ENCODE measurements at places on chromosomes 7 and 10.

GRCh38 chr10:119029613-119030420 is at the start of gene NANOS1:
Gene NANOS1 (plus strand): TSS chr10:119029714. CDS start chr10:119029802, 88 bp downstream.
- DNase-seq: no peak

DNA sequence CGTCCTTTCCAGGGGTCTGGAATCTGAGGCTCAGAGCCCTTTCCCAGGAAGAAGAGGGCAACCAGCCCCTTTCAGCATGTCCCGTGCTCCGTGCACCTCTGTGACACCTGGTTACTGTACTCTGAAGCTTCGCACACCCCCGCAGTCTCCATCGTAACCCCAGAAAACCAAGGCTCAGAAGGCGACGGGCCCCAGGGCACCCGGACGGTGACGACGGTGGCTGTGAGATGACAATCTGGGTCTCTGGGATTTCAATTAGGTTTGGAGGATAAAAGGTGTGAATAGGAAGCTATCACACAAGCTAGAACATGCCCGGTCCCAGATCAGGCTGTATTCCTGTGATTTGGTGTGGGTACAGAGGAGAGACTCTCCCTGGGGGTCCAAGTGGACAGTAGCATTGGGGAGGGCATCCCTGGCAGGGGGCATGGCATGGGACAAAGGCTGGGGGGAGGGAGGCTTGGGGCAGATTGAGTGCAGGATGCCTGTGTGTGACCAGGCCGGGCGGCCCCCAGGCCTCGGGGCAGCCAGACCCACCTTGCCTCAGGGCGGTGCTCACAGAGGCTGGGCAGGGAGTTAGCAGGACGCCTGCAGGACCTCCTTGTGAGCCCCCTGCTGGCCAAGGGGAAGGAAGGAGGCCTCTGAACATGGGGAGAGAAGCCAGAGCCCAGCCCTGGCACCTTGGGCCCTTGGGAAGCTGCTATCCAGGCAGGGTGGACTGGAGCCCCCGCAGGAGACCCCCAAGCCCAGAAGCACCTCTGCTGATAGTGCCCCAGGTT is 23.4 kb upstream of the PSMG3 start:
- DNase-seq: no peak

GRCh38 chr7:101729241-101729883 is 88.1 kb upstream of the CUX1 start:
- DNase-seq: no peak

DNA sequence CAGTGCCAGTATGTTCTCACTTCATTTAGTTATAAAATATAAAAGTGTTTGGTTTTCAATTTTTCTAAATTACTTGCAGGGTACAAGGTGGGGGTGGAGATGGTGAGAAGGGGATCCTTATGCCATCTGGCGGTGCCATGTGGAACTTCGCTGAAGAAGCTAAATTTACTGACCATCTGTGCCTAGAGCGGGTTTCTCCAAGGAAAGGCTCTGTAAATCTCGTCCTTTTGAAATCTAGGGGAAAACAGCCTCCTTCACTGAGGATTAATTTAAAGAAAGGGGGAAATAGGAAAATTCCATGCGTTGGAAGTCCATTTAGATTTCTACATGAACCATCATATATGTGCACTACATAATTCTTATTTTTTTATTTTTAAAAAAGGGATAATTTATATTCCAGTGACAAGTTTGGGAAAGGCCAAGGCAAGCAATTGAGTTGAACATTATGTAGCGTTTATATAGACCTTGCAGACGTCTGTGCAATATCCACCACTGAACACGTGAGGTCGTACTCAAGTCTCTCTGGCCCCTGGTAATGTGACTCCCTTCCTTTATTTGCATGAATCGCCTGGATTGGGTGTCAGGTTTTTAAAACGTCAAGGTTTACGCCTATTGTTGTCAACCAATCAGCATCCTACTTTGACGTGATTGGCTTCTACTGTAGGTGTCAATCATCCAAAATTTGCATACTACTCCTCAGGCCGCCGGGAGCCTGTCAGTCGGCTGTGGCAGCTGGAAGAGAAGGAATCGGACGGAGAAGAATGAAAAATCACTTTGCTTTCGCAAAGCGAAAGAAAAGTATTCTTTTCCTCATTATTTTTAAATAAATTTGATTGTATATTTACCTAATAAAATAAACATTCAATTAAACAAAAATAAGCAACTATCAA is 297.1 kb upstream of the NFE2L3 start:
- DNase-seq: no peak

GRCh38 chr10:14131261-14131960 is 199.3 kb downstream of the FRMD4A start:
- no peak for DNase-seq

DNA sequence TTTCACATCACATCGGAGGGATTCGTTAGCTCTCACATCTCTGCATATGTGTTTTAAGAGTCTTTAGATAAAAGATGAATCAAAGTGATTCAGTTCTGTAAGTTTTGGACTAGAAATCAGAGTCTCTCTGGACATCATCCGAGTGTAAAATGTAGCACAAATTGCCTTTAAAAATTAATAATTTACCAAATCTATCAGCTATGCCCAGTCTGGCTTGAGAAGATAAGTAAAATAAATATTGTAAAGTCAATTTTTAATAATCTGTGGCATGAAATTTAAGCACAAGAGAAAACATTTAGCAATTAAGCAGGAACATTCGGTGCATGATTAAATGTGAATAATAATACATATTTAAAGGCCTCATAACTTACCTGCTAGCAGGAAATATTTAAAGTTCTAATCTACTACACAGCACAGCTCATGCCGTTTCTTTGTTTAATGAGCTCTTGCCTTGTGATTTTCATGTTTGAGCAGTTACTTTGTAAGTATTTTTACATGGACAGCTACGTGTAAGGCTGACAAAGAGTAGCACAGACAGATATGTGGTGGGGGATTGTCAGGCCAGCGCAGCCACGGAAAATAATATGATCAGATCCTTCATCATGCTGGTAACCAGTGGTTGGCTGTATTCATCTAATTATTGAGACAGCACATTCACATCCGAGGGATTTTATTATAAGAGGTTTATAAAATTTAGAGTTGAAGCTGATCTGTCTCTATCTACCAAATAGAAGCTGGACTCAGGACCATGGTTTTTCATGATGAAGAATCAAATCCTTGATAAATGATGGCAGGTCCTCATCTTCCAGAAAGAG is 317.3 kb downstream of the ADARB2 start:
- DNase-seq: no peak

DNA sequence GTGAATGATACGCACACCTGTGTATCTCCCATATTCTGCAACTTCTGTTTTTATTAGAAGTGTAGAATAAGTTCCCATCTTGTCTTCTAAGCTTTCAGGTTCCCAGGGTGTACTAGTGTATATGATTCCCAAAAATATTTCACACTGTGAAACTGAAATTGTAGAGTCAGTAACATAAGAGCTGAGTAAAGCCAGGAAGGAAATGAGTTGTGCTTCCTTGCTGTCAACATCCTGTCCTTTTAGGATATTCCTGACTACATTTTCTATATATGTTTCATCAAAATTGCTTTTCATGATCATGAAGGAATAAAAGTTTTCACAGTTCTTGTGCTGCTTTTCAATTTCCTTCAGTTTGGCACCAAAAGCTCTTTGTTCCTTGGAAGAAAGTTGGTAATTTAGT is 15.2 kb downstream of the SAMD9L start:
- DNase-seq: no peak

GRCh38 chr10:61606959-61607907 is 55.5 kb upstream of the CABCOCO1 start:
- no peak for DNase-seq

DNA sequence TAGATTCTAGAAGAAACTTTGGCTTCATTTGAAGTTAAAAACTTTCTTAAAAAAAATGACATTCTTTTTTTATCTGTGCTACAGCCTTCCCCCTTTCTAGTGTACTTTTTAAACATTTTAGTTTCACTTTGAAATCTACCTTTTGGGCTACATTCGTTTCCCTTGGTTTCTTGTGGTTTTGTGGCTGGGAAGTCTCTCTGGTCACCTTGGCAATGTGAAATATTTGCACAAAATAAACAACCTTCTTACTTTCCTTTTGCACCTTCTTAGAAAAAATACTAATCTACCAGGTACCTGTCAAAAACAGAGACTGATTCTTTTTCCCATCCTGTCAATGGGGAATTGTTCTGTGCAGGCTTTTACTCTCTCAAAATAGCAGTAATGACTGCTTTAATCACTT is 350.2 kb downstream of the GATA3 start:
- no peak for DNase-seq

DNA sequence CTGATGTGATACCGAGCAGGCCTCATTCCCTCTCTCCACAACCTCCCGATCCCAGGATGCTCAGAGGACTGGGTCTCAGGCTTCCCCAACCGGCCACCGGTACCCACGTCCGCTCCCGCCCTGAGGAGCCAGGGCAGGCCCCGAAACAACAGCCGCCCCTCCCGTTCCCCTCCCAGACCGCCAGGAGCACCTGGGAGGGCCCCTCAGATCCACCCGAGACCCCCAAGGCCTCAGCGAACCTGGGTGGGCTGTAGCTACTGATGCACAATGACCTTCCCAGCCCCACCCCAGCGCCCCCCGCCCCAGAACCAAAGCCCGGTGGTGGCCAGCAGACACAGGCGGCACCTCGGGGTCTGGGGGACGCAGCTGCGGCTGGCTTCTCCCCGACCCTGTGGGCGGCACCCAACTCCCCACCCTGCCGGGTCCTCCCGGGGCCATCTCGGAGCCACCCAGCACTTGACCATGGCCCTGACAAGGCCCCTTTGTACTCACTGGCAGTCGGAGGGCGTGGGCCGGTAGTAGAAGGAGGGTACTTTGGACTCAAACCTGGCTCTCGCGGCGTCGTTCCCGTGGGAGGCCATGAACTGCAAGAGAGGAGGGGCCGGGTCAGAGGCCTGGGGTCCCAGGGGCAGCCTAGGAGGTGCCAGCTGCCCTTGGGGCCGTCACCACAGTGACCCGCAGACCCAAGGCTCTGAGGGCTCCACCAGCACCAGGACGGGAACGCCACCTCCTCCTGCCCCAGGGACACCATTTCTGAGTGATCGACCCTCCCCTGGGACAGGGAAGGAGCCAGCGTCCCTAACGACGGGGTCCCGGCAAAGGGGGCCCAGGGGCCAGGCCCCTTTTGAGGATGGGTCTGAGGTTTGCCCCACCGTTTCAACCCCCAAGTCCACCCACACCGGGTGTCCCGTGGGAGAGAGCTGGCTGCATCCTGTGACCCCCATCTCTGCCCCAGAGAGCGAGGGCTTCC is 28.1 kb downstream of the ADAP1 start:
- DNase-seq: no peak

GRCh38 chr10:17010363-17011145 is 119.1 kb downstream of the CUBN start:
- no peak for DNase-seq

- DNase-seq: no peak
Measured at GRCh38 chr10:114346176-114347031, 57.9 kb downstream of the AFAP1L2 start.

DNA sequence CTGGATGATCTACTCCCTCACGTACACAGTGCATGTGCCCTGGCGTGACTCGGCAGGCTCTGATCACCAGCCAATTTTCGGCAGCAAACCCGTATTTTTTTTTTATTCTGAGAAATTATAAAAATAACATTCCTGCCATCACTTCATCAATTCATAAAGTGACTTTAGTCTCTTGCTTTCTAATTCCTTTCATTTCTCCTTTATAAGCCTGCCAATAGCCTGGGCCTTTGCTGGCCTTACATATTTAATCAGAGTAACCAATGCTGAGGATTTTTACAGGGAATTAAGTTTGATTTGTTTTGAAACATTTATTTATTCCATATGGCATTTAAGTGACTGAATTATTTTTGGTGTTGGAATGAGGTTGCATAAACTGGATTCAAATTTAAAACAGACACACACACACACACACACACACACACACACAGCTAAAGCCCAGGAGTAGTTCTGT is 140.8 kb downstream of the ETV1 start:
- no peak for DNase-seq

- no peak for DNase-seq
Measured at GRCh38 chr10:36170943-36171501, 528.9 kb upstream of the FZD8 start.

DNA sequence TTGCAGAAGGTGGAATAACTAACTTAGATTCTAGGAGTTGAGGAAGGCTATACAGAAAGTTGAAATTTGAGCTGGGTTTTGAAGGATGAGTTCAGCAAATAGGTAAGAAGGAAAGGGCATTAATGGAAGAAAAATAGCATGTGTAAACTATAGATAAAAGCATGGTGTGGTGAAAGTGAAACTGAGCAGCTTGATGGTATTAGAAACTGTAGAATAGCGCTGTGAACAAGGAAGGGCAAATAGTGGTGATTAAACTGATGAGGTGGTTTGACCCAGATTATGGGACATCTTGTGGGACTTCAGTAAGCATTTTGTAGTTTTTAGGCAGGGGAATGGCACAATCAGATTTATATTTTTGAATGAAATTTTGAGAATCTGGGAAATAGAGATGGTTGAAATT is 90.5 kb downstream of the EXOC6 start:
- DNase-seq: no peak

- no peak for DNase-seq
Measured at GRCh38 chr7:8384901-8385300, 48.5 kb upstream of the NXPH1 start.

GRCh38 chr7:44099669-44100068 is 4.5 kb upstream of the AEBP1 start:
- no peak for DNase-seq

DNA sequence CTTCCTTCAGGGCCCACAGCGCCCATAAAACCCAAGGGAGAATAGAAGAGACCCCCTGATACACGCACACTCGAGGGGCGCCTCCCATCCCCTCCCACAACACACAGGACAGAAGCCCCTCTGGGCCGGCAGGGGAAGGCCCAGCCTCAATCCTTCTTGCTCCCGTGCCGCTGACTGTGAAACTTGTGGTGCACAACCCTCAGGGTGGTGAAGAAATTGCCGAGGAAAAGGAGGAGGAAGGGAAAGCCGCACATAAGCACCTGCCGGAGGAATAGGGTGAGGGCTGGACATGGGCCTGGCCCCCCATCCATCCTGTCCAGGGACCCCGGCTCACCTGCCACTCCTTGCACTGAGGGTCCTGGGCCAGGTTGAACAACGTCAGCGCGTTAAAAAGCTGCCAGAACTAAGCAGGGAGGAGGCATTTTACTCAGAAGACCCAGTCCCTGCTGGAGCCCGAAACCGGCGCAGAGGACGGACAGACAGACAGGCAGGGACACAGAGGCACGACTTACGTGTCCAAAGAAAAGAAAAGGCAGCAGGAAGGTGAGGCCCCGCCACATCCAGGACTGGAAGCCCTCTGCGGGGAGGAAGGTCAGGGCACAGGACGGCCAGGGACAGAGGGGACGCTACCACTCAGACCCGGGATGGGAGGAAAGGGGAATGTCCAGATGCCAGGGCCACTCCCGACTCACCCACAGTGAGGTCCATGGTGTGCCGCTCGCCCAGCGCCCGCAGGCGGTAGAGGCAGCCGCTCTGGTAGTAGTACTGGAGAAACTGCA is 7.2 kb downstream of the TMEM120A start:
- DNase-seq: no peak

Data from CD4-positive, alpha-beta T cell (primary cell).